ENCODE measurements at places on chromosomes 4 and X. TPM values are rescaled to one million over a fixed set of nuclear protein-coding genes. Genes with fewer than 3 reads are reported as not detected.

DNA sequence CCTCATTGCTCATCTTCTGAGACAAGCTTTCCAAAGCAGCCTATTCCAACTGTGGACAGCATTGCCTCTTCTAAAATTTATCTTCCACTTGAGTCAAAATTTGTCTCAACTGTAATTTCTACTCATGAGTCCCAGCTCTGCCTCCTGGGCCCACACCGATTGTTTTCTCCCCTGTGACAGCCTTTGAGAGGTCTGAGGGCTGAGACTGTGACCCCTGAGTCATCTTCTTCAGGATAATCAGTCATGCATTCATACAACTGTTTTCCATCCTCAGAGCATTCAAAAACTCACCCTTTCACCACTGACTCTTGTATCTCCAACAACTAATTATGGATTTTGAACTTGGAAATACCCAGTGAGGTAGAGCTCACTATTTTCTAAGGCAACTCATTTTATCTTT lies 228.1 kb downstream of the EDA2R start:
- no peak for DNase-seq

DNA sequence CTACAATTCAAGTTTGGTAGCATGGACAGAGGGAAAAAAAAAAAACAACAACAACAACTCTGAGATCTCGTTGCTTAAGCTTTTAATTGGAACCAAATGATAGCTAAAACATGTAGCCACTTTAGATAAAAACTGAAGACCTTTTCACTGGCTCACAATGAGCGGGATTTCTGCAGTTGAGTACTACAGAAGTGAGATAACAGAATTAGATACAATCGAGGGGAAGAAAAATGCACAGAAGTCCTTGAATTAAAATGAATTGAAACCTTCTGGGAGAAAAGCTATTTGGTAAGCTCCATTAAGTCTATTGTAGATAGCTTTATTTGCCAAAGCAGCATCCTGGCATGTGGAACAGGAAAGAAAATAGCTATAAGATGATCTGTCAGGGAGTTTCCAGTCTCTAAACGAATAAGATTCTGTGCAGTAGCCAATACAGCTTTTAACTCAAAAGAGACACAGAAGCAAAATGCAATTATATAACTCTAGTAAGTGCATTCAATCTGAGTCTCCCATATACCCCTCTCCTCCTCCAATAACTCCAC lies 248.5 kb downstream of the ENOX2 start:
- no peak for DNase-seq

Gene XAGE2
- total RNA-seq = not detected

Gene SAGE1
- total RNA-seq = 0.15 TPM

Gene CHIC2
- total RNA-seq = 33.1 TPM

DNA sequence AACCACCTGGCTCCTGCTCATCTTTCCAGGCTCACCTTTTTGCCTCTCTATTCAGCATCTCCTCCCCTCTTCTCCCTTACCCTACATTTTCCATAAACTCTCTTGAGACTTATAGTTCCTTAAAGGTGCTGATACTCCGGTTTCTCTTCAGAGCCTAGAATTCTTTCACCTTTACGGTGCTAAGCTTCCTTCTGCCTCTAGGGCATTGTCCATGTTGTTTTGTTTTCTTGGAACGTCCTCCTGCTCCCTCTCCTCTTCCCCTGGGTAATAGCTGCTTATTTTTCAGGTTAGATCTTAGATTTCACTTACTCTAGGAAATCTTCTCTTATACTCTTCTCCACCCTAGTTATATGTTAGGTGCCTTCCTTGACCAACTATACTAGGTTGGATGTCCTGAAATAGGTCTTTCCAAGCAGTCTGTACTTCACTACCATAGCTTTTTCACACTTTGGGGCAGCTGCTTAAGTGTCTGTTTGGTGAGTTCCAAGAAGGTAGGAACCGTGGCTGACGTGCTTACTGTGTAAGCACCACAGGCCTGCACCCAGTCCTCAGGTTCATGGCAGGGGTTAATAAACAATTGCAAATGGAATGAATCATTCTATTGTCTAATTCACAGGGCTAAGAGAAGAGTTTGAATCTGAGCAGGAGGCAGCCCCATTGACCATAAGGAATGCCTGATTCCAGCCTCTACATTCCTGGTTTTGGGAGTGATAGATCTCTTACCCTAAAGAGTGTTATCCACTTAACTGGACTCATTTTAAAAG lies 227.5 kb downstream of the MGST2 start:
- no peak for DNase-seq

DNA sequence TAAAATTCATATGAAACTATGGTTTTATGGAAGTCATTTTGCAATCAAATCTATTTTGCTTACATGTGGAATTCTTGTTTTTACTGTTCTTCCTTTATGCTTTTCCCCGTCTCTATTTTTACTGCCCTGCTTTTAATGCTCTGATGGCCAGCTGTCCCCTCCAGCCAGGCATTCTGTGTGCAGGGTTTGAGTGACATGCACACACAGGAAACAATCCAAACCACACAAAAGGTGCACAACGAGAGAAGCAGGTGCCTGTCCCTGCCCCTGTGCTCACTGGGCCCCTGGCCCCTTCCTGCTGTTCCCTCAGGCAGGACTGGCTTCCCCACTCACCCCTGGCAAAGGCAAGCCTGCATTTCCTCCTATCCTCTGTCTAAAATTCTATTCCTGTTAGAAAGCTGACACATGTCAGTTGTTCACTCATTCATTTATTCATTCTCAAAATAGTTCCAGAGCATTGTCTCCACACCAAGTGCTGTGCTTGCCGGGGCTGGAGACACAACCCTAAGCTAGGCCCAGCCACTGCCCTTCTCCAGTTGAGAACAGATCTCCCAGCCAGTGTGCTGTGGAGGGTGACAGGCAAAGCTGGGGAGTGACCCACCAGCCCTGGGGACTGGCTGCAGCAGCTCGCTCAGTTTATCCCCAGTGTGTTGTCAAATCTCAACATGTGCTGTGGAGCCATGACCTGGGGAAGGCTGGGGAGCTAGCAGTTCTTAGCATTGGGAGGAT lies 346.3 kb downstream of the FBXW7 start:
- no peak for DNase-seq

Data from endothelial cell (in vitro differentiated cells).